ENCODE measurements at places on chromosomes 3 and 15. TPM values are rescaled to one million over a fixed set of nuclear protein-coding genes. Genes with fewer than 3 reads are reported as not detected.

DNA sequence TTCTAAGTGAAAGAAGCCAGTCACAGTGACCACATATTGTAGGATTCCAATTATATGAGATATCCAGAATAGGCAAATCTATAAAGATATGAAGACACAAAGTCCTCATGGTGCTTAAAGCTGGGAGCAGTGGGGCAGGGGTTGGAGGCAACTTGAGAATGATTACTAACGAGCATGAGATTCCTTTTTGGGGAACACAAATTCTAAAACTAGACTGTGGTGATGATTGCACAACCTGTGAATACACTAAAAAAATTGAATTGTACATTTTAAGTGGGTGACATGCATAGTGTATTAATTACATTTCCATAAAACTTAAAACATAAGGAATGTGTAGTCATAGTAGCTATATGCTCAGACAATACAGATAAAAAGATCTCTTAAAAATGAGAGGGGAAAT is 103.2 kb downstream of the DPH6 start:
- no peak for DNase-seq

DNA sequence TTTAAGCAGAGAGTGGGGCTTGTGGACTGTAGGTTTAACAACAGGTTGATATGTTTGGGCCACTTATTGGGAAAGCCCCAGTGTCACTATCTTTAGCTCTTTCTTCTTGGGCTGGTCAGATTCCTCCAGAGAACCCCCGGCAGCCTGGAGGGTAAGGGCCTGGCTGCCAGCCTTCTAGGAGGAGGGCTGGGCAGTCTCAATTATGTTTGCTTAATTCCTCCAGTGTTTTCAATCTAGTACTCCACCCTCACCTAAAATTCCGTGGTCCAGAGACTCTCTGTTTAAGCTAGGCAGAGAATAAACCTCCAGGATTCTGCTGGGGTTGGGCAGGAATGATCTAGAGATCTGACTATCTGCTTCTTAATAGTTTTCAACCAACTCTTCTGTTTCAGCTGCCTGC is 5.3 kb downstream of the ASB14 start:
- no peak for DNase-seq

DNA sequence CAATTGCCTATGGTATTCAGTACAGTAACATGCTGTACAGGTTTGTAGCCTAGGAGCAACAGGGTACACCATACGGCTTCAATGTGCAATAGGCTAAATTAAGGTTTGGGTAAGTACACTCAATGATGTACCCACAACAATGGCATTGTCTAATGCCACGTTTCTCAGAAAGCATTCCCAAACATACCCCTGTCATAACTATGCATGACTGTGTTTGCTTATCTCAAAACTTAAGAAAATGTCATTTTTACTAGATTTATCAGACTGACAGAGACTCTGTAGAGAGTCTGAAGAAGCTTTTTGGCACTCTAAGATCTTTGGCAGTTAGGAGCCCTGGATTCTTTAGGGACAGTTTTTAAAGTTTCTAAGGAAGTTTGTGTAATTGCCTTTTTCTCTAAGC is 59.9 kb downstream of the MECOM start:
- no peak for DNase-seq

- DNase-seq: peak; percentile 80
These were observed 47.6 kb downstream of the SLMAP start for GRCh38 chr3:57803647-57804081.

Gene CPN2
- total RNA-seq: not detected

GRCh38 chr3:50436114-50436674 is 67.2 kb downstream of the CACNA2D2 start:
- peak; percentile 17 for DNase-seq

DNA sequence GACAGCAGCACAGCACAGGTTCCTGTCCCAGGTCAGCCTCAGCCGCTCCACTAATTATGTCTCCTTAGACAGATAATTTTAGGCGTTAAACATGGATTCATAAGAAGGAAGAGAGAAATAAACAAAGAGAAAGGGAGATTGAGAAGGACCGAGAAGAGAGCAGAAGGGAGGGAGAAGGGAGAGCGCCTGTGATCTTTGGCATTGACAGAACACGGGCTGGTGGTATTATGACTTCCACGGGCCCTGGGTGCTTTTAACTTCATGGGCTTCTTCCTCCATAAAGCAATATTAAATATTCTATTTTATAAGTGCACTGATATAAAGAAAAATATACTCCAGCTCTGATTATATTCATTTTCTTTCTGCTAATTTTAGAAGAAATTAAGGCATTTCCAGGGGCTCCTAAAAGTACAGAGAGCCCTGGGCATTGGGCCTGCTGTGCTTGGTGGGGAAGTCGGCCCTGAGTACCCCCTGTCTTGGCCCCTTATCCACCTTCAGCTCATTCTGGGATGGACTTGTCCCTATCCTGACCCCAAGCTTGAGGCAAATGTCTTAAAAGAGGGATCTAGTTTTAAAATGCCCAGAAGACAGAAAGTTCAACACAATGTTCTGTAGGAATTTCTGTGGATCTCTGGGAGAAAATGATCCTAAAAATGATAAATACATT is 135.3 kb downstream of the MEX3B start:
- no peak for DNase-seq

Gene CRABP1
- 0.25 TPM for total RNA-seq

Gene TRIM42
- not detected for total RNA-seq

DNA sequence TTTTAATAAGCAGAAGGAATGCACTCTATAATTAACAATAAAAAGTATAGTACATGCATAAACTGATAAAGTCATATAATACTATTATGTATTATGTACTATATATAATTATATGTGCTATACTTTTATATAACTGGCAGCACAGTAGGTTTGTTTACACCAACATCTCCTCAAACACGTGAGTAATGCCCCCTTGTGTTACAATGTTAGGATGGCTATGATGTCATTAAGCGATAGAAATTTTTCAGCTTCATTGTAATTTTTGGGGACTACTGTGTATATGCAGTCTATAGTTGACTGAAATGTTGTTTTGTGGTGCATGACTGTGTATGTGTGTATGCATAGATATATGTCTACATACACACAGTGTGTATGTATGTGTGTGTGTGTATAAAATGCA is 100.6 kb downstream of the SLMAP start:
- DNase-seq: peak; percentile 17

DNA sequence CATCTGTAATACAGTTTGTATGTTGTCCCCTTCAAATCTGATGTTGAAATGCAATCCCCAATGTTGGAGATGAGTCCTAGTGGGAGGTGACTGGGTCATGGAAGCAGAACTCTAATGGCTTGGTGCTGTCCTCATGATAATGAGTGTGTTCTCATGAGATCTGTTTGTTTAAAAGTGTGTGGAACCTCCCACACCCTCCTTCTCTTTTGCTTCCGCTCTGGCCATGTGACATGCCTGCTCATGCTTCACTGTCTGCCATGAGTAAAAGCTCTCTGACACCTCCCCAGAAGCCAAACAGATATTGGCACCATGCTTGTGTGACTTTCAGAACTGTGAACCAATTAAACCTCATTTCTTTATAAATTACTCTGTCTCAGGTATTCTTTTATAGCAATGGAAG is 794.0 kb upstream of the CFAP20DC start:
- no peak for DNase-seq

GRCh38 chr3:52455283-52456168 is at the start of gene NISCH:
Gene NISCH, plus strand, starts transcription at chr3:52455604. Its CDS starts 38 bp downstream, at chr3:52455642.
- DNase-seq: peak; percentile 67

Gene SHC4
- total RNA-seq: 10.9 TPM

DNA sequence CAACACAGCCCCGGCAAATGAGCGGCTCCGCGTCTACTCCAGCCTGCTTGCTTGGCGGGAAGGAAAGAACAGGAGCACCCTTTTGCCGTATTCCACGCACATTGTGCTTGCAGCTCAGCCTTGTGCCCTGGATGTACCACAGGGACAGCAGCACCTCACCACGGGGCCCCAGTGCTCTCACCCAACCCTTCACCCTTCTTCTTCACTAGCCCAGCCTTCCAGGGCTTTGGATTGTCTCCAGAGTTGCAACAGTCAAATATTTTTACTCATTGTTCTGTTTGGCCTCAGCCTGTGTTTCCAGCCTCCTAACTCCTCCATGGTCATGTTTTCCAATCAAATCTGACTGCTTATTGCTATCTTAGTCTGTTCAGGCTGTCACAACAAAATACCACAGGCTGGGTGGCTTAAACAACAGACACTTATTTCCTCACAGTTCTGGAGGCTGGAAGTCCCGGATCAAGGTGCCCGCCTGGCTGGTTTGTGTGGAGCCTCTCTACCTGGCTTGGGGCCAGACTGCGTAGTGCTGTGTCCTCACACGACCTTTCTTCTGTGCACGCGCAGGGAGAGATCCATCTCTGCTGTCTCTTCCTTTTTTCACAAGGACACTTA is 79.2 kb upstream of the ABHD17C start:
- DNase-seq: no peak

Gene CACNA2D3
- total RNA-seq: 10.8 TPM

DNA sequence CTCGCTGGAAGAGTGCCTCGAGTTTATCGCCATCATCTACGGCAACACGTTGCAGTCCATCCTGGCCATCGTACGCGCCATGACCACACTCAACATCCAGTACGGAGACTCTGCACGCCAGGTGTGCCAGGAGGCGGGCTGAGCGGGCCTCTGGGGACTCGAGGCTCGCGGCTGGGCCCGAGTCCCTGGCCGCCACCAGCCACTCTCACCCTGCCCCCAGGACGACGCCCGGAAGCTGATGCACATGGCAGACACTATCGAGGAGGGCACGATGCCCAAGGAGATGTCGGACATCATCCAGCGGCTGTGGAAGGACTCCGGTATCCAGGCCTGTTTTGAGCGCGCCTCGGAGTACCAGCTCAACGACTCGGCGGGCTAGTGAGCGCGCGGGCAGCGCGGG is 1.9 kb downstream of the GNAT1 start:
- no peak for DNase-seq

- no peak for DNase-seq
These were observed 6.9 kb downstream of the ACVR2B start for GRCh38 chr3:38460377-38461270.

Data from NCI-H460 (cell line).